ENCODE measurements at places on chromosomes 7 and 10.

DNA sequence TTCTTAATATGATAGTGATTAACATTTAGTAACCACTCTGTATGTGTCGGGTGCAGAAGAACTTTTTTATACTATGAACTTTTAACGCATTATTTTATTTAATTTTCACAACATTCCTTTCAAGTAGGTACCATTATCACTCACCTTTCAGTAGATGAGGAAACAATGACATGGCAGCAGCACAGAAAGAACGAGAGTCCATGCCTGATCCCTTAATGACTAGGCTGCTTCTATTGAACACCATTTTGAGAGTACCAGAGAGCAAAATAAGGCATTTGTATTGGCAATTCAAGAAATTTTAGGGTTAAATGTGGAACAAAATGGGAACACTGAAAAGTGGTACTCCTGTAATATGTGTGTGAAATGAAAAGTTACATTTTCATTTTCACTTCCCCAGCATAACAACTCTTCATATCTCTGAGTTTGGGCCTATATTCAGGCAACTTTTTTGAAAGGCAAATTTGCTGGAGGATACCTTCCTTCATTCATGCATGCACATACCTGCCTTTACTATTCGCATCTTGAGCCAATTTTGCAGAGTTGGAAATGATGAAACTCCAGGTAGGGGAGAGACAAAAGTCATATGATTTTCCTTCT lies 12.8 kb downstream of the LRRN3 start:
- DNase-seq: no peak

- no peak for DNase-seq
Observed at GRCh38 chr7:112009081-112009480, 197.1 kb downstream of the DOCK4 start.

DNA sequence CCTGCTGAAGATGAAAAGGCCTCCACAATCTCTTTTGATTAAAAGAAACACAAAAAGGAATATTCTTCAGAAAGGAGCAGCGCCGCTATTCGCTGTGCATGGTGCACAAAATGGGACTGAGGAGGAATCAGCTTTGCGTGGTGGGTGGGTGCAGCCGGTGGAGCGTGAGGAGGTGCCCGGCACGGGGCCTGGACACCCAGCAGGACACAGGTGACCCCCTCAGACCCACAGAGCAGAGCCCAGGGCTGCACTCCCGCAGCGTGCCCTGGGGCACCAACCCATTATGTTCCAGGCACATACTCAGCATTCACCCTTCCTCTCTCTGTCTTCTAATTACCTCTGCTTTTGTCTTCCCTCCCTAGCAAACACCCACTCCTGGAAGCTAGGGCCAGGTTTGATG lies 238.0 kb upstream of the PPP2R2D start:
- no peak for DNase-seq

GRCh38 chr7:135772639-135773222 lies 24.1 kb upstream of the FAM180A start:
- no peak for DNase-seq

- DNase-seq: no peak
Observed at GRCh38 chr7:221978-222715, 29.8 kb downstream of the FAM20C start.

- no peak for DNase-seq
Observed at GRCh38 chr10:88933564-88933963, 19.0 kb downstream of the ACTA2 start.

DNA sequence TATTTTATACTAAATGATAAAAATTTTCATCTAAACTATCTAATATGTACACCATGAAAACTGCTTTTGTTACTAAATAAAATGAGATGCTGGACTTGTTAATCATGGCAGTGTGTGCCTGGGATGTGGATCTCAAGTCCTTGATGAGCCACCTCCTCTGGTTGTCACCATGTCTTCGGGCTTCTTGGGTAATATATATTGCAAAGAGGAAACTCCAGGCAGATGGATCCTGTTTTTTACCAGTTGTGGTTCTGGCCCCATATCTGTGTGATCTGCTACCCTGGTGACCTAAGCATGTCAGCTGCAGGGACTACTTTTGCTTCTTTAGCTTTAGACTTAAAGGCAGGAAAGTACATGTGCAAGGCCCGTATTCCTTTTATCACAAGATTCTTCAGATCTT lies 46.2 kb downstream of the TMEM60 start:
- no peak for DNase-seq
